ENCODE measurements at places on chromosomes 2 and 18.

DNA sequence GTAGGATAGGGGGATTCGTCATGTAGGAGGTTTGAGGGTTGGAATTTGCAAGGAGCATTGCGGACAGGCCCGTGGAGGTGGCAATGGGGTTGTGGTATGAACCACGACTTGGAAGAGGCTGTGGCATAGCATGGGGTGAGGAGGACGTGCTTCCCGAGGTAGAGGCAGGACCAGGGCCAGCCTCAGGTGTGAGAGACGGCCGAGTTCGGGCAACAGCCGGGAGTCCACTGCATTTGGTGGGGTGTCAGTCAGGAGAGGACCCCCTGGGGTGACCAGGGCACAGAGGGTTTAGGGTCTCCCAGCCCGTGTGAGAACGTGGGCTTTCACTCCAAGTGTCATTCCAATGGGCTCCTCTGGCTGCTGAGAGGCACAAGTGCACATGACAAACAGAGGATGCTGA is 339.0 kb downstream of the EIPR1 start:
- DNase-seq = no peak

DNA sequence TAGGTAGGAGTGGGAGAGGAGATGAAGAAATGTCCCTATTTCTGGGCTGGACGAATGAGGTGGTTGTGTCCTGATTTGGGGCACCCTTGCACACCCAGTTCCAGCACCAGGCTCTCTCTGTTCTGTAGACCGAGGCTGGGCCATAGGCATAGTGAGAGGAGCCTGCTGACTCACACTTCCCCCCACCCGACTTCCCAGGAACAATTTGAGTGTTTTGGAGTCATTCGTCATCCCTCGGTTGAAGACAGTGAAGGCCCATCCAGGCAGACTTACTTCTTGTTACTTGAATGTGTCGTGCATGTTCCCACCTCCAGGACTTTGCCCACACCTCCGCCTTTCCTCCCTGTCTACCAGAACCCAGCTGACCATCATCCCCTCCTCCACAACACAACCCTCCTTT is 179.1 kb downstream of the HAUS1 start:
- DNase-seq = no peak

- DNase-seq = no peak
These were observed 99.2 kb downstream of the DYNAP start for GRCh38 chr18:54690198-54690597.

GRCh38 chr18:76750917-76751890 is 71.2 kb upstream of the ZNF236 start:
- DNase-seq = no peak

- no peak for DNase-seq
These were observed 360.1 kb downstream of the LPIN1 start for GRCh38 chr2:12106440-12107080.
